ENCODE measurements at places on chromosomes 2 and 18.
A peak's percentile ranks its signal among the peaks of the same experiment; 100 is the strongest.

GRCh38 chr2:104873689-104874054 lies 19.8 kb downstream of the POU3F3 start:
- DNase-seq: no peak

DNA sequence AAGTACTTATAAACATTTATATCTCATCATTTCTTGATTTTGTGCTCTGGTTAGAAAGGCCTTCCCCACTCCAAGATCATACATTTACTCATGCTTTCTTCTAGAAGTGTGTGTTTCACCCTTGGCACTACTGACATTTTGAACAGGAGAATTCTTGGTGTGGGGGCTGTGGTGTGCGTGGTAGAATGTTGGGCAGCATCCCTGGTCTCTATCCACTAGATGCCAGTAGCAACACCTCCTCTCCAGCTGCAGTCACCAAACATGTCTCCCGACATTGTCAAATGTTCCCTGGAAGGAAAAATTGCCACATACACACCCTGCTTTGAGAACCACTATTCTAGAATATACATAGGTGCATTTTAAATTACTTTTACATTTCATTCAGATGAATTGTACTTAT lies 8.7 kb upstream of the TGIF1 start:
- DNase-seq: peak; percentile 25

- DNase-seq: no peak
These were observed 334.1 kb downstream of the GBX2 start for GRCh38 chr2:235833971-235834620.

DNA sequence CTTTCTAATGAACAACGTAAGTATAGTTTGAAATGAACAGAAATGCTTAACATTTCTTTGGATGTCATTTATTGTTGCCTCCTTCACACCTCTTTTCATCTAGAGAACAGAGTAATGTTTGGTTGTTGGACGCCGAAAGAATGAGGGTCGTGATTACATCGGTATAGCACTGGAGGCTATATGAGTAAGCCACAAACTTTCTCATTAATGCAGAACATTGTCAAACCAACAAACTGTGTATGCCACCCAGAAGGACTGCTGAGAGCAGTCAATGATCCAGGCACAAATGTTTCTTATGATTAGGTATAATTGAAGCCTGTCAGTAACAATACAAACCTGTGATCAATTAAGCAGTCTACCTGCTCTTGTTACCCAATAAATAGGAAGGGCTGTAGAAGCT lies 1494.7 kb upstream of the NXPH2 start:
- no peak for DNase-seq

DNA sequence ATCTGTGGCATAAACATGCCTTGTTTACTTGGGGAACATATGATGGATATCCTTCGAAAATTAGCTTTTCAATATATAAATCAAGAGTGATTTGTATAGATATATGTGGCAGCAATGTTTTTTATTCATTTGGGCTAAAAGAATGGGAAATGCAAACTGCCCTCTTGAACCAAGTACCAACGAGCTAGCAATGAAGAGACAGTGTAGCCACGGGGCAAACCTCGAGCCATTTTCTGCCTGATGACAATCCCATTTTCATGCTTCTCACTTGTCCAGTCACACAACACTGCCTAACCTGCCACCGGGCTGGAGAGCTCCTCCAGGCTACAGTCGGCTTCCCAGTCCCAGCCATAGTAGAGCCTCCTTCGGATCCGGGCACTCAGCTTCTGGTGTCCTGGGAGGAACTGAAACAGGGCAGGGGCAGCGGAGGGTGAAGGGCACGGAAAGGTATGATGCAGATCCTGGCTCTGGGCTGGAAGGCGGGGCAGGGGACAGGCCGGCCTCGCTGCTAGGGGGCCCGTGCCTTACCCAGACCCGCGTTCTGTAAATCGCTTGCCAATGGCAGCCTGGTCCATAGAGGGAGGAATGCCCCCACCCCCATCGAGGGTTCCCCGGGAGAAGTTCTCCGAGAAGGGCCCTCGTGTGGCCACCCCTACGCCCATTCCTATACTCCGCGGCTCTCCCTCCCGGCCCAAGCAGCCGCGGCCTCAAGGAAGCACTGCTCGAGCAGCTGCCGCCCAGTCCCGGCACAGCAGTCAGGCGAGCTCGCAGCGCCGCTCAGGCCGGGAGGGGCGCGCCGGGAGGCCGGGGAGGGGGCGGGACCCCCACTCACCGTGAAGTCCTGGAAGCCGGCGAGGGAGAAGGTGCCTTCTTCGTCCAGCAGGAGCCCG lies 552 bp downstream of the CNPPD1 start:
- DNase-seq: peak; percentile 49

DNA sequence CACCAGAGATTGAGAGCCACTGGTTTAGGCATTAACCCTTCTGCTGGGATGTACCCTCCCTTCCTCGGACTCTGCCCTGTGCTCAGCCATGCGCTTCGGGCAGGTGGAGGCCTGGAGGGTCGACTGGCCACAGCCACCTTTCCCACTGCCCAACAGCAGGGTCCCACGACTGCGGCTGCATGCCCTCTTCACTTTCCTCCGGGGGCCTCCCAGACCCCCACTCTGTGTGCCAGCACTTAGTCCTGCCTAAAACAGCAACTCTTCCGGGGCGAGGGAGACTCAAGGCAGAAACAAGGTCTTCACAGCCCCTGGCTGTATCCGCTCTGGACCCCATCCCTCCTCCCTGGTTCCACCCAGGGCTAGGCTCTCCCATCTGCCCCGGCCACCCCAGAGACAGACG lies 31.3 kb upstream of the BIN1 start:
- no peak for DNase-seq

DNA sequence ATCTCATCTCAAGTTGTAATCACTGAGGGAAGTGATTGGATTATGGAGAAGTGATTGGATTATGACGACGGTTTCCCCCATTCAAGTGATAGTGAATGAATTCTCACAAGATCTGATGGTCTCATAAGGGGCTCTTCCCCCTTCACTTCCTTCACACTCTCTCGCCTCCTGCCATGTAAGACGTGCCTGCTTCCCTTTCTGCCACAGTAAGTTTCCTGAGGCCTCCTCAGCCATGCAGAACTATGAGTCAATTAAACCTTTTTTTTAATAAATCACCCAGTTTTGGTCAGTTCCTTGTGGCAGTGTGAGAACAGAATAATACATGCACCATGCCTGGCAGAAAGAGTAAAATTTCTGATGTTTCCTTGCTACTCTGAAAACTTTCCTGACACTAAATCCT lies 36.6 kb downstream of the CEP68 start:
- no peak for DNase-seq

DNA sequence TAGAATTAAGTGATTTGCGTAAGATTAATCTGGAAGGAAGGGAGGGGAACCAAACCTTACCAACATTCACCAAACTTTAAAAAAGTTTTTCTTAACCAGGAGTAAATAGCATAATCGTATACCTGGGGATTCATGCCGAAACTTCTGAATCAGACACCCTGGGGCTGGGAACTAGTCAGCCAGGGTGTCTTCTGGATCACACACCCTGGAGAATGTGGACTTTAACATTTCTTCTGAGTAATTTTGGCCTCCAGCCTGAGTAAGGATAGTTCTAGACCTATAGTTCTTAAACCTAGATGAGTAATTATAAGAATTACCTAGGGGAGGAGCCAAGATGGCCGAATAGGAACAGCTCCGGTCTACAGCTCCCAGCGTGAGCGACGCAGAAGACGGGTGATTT lies 44.1 kb upstream of the MEIS1 start:
- no peak for DNase-seq

GRCh38 chr18:21896732-21897336 lies 156.2 kb downstream of the MIB1 start:
- DNase-seq: peak; percentile 59

GRCh38 chr18:42106784-42107183 lies 151.8 kb downstream of the PIK3C3 start:
- DNase-seq: no peak

DNA sequence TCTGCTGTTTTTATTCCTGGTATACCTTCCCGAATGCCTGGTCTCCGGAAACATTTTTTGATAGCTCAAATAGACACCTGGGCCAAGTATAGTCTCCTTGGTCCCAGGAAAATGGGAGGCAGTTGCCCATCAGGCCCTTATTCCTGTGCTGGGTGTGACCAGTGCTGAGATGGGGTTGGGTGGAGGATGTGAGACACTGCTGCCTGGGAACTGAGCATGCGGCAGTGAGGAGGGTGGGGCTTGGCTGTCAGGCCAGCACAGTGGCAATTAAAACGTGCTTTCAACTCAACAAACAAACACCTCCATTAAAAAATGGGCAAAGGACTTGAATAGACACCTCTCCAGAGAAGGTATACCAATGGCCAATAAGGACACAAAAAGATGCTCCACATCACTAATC lies 12.5 kb downstream of the KLHL29 start:
- DNase-seq: no peak

- no peak for DNase-seq
These were observed 403.1 kb downstream of the IRS1 start for GRCh38 chr2:226396541-226396940.

GRCh38 chr18:31100436-31101182 lies 1.6 kb downstream of the DSC2 start:
- peak; percentile 64 for DNase-seq

DNA sequence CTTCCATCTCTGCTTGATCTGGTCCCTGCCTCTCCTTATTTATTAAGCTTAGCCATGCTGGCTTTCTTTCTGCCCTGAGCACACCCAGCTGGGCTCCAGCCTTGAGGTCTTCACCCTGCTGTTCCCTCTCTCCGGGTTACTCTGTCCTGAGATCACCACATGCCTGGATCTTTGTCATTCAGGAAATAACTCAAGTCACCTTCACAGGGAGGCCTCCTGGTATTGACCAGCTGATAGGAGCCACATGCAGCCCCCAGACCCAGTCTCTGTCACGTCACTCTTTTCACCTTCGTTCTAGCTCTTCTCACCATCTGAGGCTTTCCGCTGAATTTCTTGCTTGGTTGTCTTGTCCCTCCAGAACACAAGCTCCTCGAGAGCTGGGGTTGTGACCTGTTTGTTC lies 114.4 kb downstream of the TSN start:
- no peak for DNase-seq

DNA sequence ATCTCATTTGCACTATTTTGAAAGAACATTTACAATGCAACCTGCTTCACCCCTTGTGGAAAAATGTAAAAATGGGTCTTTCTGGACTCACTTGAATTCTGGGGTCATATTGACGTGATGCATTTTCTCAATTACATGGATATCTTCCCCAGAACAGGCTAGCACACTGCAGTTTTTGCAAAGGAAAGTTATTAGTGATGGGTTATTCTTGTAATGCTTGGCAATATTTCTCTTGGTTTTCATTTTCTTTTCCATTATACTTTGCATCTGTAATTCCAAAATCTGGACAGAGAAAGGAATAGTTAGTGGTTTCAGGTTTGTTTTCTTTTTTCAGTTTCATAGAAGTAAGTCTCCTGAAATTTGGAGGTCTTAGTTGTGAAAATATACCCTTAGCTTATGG lies 24.8 kb upstream of the FAP start:
- DNase-seq: no peak

DNA sequence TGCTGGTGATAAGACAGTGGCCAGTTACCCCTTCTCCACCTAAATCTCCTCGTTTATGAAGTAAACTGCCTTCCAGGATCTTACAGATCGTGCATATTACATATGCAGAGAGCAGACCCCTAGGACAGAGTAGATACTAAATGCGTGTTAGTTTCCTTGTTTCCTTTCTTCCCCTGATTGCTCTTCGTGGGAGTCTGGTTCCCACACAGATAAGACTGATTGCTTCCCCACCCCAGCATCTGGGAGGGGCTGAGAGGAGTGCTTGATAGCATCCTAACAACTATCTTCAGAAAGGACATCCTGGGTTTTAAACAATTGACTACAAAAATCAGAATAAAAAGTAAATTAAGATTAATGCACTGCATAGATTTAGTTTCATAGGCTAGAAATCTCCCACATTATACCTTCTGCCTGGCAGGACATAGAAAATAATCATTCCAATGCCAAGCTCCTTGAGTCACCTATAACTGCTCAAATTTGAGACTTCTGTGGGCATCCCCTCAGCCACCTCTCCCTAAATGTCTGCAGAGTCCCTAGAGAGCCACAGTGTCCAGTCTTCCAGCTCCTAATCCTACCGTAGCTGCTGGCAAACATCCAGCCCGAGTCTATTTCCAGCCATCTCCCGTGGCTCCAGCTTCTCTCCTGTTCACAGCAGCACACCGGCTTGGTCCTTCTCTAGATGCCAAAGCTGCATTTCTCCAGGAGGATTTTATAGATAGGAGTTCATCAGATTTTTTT lies 128.3 kb downstream of the LRRC30 start:
- no peak for DNase-seq

- DNase-seq: peak; percentile 25
These were observed 41.9 kb upstream of the AAK1 start for GRCh38 chr2:69685321-69686048.

DNA sequence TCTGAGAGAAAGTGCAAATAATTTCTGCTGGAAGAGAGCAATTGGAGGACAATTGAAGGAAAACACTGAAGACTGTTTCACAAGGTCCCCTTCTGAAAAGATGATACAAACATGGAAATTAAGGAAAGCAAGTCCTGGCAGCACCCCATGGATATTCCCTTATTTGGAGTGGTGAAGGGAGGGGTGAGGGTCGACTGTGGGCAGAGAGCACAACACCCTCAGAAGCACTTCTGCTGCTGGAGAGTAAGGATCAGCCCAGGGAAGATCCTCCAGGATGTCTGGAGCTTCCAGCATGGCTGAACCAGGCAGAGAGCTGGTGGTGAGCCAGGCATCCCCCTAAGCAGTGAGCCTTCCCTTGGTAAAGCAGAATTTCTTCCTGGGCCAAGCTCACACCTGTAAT lies 54.7 kb downstream of the LINC00305 start:
- no peak for DNase-seq

DNA sequence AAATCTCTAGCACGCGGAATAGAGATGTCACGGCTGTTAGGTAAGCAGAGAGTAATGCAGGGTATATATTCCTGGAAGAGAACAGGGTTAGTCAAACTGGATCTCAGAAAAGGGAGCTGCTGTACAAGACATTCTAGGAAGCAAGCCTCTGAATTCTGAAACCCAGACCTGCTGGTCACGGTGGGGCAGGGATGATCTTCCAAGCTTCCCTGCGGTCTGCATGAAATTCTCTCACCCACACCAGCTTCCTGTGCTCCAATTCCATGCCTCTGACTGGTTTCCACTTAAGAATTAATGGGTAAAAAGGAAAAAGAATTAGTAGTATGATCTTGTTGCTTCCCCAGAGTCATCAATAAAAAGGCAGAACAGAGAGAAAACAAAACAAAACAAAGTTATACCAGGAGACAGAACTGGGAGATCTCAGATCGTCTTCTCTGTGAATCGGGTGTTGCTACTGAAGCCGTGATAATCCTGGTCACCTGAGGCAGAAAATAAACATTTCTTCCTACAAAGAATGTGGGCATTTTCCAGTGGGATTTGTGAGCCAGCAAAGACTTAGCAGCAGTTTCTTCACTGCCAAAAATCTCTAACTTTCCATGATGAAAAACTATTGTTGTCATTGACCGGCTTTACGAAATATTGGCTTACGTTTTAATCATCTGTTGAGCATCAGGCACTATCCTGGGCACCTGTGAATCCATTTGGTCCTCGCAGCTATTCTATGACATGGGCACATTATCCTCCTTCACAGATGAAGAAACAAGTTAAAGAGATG lies 5.3 kb upstream of the CYP27C1 start:
- DNase-seq: no peak
